Lower lobe of right lung (tissue), 2 donors: ENCODE measurements at places on chromosomes 6 and 20. TPM values are rescaled to one million over a fixed set of nuclear protein-coding genes. Genes with fewer than 3 reads are reported as not detected.

GRCh38 chr20:59646487-59646886 lies 42.1 kb downstream of the PHACTR3 start:
- peaks cover 7% of the 10 kb centered on the region for H3K27me3 ChIP-seq
- no peaks in the 10 kb centered on the region for H3K36me3 ChIP-seq
- no peaks in the 10 kb centered on the region for H3K4me1 ChIP-seq
- DNase-seq = no peak

DNA sequence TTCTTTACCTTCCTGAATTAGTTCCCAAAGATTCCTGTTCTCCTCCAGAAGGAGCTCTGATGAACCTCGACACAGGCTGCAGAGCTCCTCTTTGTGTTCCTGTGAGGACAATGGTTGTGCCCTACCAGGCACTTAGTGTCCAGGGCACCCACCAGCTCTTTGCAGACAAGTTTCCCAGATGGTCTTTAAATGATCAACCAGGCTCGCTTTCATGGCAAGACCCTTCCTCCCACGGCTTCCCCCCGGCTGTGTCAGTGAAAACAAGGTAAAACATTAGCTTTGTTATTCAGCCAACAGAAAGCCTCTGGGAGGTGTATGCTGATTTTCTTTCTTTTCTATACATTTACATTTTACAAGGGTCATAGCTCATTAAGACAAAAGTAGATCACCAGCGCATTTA lies 32.3 kb upstream of the CNKSR3 start:
- no peak overlapping the region for H3K4me3 ChIP-seq
- H3K27me3 ChIP-seq = no peaks in the 10 kb centered on the region
- H3K36me3 ChIP-seq = no peaks in the 10 kb centered on the region
- no peaks in the 10 kb centered on the region for H3K4me1 ChIP-seq

DNA sequence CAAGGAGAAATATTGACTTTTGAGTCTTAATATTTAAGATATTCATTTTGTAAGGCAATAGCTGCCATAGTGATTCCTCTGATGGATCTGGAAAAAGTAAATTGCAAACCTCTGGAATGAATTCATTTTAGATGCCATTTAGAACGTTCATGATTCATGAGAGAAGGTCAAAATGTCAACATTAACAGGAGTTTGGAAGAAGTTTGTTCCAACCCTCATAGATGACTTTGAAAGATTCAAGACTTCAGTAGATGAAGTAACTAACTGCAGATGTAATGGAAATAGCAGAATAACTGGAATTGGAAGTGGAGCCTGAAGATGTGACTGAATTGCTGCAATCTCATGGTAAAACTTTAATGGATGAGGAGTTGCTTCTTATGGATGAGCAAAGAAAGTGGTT lies 100.9 kb upstream of the CCN2 start:
- DNase-seq = no peak
- no peaks in the 10 kb centered on the region for H3K36me3 ChIP-seq
- no peaks in the 10 kb centered on the region for H3K4me1 ChIP-seq
- H3K27ac ChIP-seq = no peak overlapping the region
- H3K4me3 ChIP-seq = no peak overlapping the region

DNA sequence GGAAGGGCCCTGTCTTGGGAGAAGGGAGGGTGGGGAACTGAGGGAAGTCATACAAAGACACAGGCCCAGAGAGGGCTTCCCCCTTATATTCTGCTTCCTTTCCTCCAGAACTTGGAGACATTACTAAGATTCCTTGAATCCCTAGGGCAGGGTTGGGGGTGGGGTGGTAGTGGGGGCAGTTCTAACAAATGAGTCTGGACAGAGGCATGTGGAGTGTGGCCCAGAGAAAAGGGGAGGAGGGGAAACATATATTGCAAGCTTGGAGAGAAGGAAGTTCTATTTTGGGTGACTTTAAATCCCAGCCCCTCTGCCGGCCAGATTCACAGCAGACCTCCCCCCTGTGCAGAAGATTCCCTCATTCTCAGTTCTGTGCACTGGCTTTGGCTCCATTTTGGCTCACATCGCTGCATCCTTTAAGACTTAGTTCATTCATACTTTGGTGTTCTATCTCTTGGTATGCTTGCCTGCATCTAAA lies 43.7 kb downstream of the DAAM2 start:
- H3K27ac ChIP-seq = no peak overlapping the region
- no peak for DNase-seq
- no peaks in the 10 kb centered on the region for H3K27me3 ChIP-seq
- H3K4me3 ChIP-seq = no peak overlapping the region
- no peaks in the 10 kb centered on the region for H3K36me3 ChIP-seq

Gene CALHM4
- total RNA-seq = not detected

- peaks cover 45% of the 10 kb centered on the region for H3K36me3 ChIP-seq
- no peaks in the 10 kb centered on the region for H3K27me3 ChIP-seq
- H3K4me1 ChIP-seq = peaks cover 21% of the 10 kb centered on the region
- peak overlapping the region; percentile 70 for H3K27ac ChIP-seq
Observed at GRCh38 chr20:25318471-25319240, 70.8 kb downstream of the PYGB start.

Gene FRS3
- total RNA-seq = 5.9 TPM

DNA sequence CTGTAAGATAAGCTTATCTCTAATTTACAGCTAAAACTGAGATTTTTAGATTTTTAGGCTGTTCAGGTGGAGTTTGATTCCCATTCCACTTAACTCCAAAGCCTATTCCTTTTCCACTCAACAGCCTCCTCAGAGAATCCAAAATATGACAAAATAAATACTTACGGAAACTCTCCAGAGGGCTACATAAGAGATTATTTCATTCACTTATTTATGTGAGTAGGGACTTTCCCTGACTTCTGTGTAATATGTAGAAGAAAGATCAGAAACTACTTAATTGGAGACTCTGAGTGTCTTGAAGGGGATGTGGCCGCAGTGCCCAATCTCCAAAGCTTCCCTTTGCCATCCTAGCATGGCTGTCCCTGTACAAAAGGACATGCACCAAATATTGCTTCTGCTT lies 72.1 kb upstream of the ISM1 start:
- no peak for DNase-seq
- H3K36me3 ChIP-seq = peaks cover 2% of the 10 kb centered on the region
- H3K4me3 ChIP-seq = no peak overlapping the region
- peaks cover 23% of the 10 kb centered on the region for H3K4me1 ChIP-seq
- no peaks in the 10 kb centered on the region for H3K27me3 ChIP-seq

- no peak overlapping the region for H3K27ac ChIP-seq
Observed at GRCh38 chr20:46176739-46177378, 58.7 kb downstream of the CD40 start.

DNA sequence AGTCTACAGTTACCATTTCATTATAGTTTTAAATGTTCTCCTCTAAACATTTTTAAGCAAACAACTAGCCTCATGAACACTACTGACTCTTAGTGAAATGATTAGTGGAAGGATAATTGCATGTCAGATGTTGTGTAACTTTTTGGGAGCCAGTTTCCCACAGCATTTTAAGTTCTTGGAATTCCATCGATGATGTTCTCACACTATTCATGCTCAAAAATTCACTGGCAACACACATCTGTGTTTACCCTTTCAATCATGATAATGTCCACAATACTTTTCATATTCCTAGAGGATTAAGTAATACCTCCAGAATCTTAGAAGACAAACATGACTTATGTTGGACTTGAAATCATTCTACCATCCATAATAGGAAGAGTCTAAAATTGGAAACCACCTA lies 678.1 kb upstream of the ID4 start:
- no peaks in the 10 kb centered on the region for H3K27me3 ChIP-seq
- H3K4me1 ChIP-seq = no peaks in the 10 kb centered on the region
- no peak for DNase-seq
- H3K27ac ChIP-seq = no peak overlapping the region
- no peak overlapping the region for H3K4me3 ChIP-seq

- peaks cover 39% of the 10 kb centered on the region for H3K4me1 ChIP-seq
- no peak for DNase-seq
- peaks cover 20% of the 10 kb centered on the region for H3K36me3 ChIP-seq
- H3K27me3 ChIP-seq = no peaks in the 10 kb centered on the region
Observed at GRCh38 chr20:63957690-63958441, 1.6 kb upstream of the UCKL1 start.

Gene PCSK2
- 38.8 TPM for total RNA-seq

Gene MEI4
- not detected for total RNA-seq

- no peaks in the 10 kb centered on the region for H3K36me3 ChIP-seq
- H3K27ac ChIP-seq = no peak overlapping the region
- DNase-seq = no peak
- no peaks in the 10 kb centered on the region for H3K27me3 ChIP-seq
- H3K4me3 ChIP-seq = no peak overlapping the region
Observed at GRCh38 chr6:131258010-131258652, 122.9 kb downstream of the AKAP7 start.

GRCh38 chr20:15702161-15702560 lies 871.1 kb downstream of the KIF16B start:
- DNase-seq = no peak
- H3K36me3 ChIP-seq = no peaks in the 10 kb centered on the region
- H3K27ac ChIP-seq = no peak overlapping the region
- no peaks in the 10 kb centered on the region for H3K4me1 ChIP-seq
- H3K4me3 ChIP-seq = no peak overlapping the region
- no peaks in the 10 kb centered on the region for H3K27me3 ChIP-seq

DNA sequence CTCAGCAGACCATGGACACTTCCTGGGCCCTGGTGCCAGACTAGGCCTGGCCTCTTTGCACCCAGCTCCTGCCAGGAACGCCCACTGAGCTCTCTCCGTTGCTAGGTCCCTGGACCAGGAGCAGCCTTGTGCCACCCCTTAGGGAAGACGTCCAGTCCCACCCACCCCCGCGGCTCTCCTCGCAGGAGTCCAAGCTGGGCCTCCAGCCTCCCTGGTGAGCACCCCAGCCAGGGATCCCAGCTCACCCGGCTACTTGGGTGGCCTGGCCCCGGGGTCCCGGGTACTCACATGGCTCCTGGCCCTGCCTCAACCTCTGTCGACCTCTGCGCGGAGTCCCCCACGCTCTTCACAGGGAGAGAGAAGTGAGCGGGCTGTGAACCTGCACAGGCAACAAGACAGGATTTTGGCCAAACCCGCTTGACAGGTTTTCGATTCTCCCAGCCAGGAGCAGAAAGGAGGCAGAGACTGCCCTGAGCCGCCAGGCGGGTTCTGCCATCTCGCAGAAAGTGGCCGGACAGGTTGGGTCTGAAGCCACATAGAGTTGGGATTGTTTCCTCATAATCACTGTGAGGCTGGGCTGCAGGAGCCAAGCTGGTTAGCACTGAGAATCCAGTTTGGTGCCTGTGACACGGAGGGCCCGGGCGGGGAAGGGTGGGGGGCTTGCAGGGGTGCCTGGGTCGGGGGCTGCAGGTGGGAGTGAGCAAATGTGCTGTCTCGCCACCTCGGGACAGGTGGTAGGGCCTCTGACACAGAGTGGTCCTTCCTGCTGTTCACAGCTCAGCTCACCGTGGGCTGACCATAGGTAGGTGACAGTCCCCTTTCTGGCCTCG lies at the start of gene RBBP8NL:
TSS of gene RBBP8NL (minus strand) at position 368 of the 830 bp plus-strand sequence. CDS start 7,892 bp downstream, outside the sequence.
- peak; percentile 91 for DNase-seq
- no peaks in the 10 kb centered on the region for H3K36me3 ChIP-seq
- peaks cover 9% of the 10 kb centered on the region for H3K4me1 ChIP-seq
- peak within 1 kb of the TSS; percentile 41 for H3K4me3 ChIP-seq

DNA sequence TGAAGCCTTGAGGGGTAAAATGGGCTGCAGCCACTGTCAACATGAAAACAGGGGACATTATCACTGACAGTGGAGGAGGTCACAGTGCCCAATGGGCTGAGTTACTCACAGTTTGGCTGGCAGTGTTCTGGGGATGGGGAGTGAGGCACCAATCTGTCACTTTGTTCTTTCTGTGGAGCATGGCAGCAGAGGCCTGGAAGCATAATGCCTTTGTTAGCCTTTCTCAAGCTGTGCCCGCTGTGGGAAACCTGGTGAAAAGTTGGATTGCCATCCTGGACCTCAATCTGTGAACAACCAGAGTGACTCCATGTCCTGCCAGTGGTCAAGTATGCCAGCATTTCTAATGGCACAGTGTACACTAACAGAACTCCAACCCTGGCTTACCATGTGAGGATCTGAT lies 143.6 kb downstream of the OR2B2 start:
- no peaks in the 10 kb centered on the region for H3K36me3 ChIP-seq
- no peak overlapping the region for H3K27ac ChIP-seq
- DNase-seq = no peak
- peaks cover 10% of the 10 kb centered on the region for H3K4me1 ChIP-seq
- H3K27me3 ChIP-seq = peaks cover 15% of the 10 kb centered on the region

Gene HRH3
- total RNA-seq = not detected

Gene ADAM33
- 11.7 TPM for total RNA-seq

Gene PNPLA1
- total RNA-seq = 0.27 TPM
